Mesothelial cell of epicardium (in vitro differentiated cells): ENCODE measurements at places on chromosomes 11 and 22. TPM values are rescaled to one million over a fixed set of nuclear protein-coding genes. Genes with fewer than 3 reads are reported as not detected.

TMEM25 gene
- total RNA-seq = 46.1 to 48.0 TPM (median 46.7 TPM) in 3 replicates

SLC22A12 gene
- not detected in 3 replicates for total RNA-seq

KCNQ1 gene
- 6.9 to 8.5 TPM (median 8.4 TPM) in 3 replicates for total RNA-seq

PSMA1 gene
- 129 to 141 TPM (median 133 TPM) in 3 replicates for total RNA-seq

DNA sequence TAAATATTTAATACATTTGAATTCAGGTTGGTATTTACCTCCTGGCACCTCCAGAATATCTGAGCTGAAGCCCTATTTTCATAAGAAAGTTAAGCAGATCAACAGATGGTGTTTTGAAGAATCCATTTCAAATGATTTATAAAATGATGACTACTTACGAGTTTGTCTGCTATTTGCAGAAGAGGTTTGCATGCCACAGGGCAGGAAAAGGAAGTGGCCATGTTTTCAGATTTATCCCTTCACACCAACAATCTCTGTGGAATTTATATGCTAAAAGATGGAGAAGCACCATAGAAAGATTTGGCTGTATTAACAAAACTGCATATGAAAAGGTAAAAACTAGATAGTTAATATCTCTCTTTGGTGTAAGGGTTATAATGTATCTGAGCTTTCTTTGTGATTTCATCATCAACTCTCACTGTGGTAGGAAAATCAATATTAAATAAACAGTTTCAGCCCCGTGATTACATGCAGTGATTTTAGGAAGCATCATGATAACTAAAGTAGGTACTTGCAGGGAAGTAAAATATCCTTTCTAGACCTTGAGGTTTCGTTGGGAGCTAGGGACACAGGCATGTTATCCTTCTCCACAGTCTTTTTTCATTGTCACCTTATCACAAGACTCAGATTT, 2.6 kb downstream of the BMAL1 start:
- H3K27ac ChIP-seq = no peak overlapping the region
- no peak for DNase-seq
- H3K4me3 ChIP-seq = no peak overlapping the region
- peaks cover 77% of the 10 kb centered on the region for H3K27me3 ChIP-seq
- H3K36me3 ChIP-seq = no peaks in the 10 kb centered on the region

DNA sequence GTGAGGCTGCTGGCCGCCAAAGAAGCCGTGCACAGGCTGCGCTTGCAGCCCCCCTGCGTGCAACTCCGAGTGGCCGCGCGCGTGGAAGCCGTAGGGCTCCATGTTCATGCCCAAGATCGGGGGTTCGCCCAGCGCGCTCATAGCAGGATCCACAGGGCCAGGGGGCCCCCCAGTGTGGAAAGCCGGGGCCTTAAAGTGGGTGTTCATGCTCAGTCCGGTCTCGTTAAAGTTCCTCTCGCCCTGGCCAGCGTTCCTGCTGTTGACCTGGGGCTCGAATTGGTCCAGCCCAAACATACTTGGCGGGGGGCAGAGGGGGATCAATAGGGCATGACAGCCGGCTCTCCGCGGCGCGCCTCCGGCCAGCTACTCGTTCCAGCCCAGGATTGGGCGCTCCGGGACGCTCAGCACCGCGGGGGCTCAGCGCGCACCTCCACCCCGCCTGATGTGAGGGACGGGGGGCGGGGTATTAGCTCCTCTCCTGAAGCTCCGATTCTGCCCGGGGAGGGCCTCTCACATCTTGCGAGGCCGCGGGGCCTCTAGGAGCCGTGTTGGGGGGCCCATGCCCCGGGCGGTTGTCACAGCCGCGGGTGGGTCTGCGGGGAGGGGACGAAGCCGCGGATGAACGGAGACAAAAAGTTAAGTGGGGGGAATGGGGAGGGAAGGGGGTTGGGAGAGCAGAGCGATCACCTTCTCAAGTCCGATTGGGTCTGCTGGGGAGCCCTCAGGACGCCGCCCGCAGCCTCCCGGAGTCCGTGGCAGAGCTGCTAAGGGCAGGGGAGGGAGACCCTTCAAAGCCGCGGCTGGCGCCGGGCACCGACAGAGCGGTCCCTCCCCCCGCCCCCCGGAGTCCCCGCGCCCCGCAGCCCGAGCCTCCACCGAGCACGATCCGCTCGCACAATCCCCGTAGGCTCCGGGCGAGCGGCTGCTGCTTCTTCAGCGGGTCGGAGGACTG, 1.0 kb downstream of the MN1 start:
- H3K36me3 ChIP-seq = peaks cover 14% of the 10 kb centered on the region
- peak overlapping the region; percentile 82 for H3K4me3 ChIP-seq
- peak; percentile 46 for DNase-seq
- peaks cover 48% of the 10 kb centered on the region for H3K4me1 ChIP-seq
- no peak overlapping the region for H3K27ac ChIP-seq

DNA sequence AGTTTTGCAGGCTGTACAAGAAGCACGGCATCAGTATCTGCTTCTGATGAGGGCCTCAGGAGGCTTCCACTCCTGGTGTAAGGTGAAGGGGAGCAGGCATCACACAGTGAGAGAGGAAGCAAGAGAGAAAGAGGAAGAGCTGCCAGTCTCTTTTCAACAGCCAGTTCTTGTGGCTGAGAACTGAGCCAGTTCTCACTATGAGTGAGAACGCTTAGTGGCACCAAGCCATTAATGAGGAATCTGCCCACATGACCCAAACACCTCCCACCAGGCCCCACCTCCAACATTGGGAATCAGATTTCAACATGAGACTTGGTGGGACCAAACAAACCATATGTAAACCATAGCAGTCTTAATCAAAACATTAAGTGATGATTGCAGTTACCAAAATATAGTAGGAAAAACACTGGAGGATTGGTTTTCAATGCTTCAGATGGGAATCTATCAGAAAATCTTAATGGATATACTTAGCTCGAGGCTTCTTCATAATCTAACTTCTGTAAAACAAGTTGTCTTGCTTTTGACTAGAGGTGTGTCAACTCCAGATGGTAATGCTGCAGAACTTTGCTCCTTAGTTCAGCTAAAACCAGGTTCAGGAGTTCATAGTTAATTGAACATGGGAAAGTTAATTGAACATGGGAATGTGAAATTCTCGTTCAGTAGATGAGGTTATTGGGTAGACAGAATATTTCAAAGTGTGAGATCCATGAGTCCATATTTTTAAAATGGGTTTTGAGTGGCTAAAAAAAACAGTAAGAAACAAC, 12.2 kb downstream of the FAR1 start:
- H3K36me3 ChIP-seq = no peaks in the 10 kb centered on the region
- H3K4me1 ChIP-seq = peaks cover 13% of the 10 kb centered on the region
- no peak overlapping the region for H3K4me3 ChIP-seq
- H3K27ac ChIP-seq = no peak overlapping the region
- H3K27me3 ChIP-seq = no peaks in the 10 kb centered on the region

GRCh38 chr11:71086687-71087258, 165.6 kb downstream of the SHANK2 start:
- H3K4me1 ChIP-seq = no peaks in the 10 kb centered on the region
- DNase-seq = peak; percentile 58
- no peak overlapping the region for H3K4me3 ChIP-seq
- no peaks in the 10 kb centered on the region for H3K36me3 ChIP-seq
- no peak overlapping the region for H3K27ac ChIP-seq
- no peaks in the 10 kb centered on the region for H3K27me3 ChIP-seq

DNA sequence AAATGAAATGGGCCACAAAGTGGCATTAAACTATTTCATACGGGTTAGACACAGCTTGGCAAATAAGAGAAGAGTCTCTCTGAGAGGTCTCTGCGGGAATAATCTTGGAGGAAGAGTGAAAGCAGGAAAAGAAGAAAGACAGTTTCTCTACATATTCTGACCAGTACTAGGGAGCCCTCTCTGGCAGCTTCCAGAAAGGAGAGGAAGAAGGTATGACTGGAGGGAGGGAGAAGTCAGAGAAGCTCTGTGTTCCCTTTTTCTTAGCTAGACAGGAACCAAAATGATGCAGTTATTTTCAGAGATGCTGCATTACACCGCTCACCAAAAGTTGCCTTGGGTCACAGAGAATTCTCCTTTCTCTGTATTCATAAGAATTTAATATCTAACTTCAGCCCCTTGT, 382.1 kb downstream of the KCNA4 start:
- H3K36me3 ChIP-seq = peaks cover 2% of the 10 kb centered on the region
- no peak overlapping the region for H3K4me3 ChIP-seq
- no peak overlapping the region for H3K27ac ChIP-seq
- peaks cover 27% of the 10 kb centered on the region for H3K4me1 ChIP-seq
- H3K27me3 ChIP-seq = no peaks in the 10 kb centered on the region

GRCh38 chr22:21889251-21889990, 22.0 kb upstream of the MAPK1 start:
- no peak for DNase-seq
- no peak overlapping the region for H3K27ac ChIP-seq
- no peaks in the 10 kb centered on the region for H3K4me1 ChIP-seq

DNA sequence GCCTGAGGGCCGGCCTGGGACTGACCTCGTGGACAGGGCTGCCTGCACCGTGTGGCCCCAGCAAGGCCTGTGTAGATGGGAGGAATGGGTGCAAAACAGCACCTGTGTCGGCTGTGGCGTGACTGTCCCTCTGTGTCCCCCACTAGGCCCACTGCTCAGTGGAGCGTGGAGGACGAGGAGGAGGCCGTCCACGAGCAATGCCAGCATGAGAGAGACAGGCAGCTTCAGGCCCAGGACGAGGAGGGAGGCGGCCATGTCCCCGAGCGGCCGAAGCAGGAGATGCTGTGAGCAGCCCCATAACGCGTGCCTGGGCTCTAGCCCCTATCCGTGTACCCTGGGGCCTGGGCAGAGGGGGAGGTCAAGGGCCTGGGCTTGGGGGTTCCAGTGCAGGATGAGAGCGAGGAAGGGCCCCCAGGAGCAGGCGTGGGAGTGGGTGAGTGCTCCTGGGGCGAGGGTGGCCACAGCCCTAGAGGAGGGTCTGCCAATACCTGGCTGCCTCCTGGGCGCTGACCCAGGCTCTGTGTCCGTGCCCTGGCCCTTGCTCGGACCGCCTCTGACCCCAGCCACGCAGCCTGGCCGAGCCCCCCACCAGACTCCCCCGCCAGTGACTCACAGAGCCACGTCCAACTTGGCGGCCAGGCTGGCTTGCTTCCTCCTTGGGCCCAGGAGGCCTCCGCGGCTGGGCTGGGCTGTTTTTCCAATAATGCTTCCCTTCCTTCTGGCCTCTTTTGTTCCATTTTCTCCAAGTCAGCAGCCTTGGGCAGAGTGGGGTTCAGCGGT, 11.6 kb downstream of the PRR33 start:
- H3K4me1 ChIP-seq = peaks cover 25% of the 10 kb centered on the region
- no peaks in the 10 kb centered on the region for H3K27me3 ChIP-seq
- DNase-seq = peak; percentile 14

- DNase-seq = no peak
- no peak overlapping the region for H3K4me3 ChIP-seq
- H3K4me1 ChIP-seq = peaks cover 10% of the 10 kb centered on the region
- H3K27ac ChIP-seq = no peak overlapping the region
Measured at GRCh38 chr11:42849362-42849761, 462.4 kb upstream of the API5 start.

PKNOX2 gene
- 20.4 to 23.1 TPM (median 22.2 TPM) in 3 replicates for total RNA-seq

- DNase-seq = no peak
- H3K27me3 ChIP-seq = no peaks in the 10 kb centered on the region
- H3K27ac ChIP-seq = no peak overlapping the region
- H3K36me3 ChIP-seq = peaks cover 18% of the 10 kb centered on the region
- H3K4me3 ChIP-seq = no peak overlapping the region
- peaks cover 16% of the 10 kb centered on the region for H3K4me1 ChIP-seq
Measured at GRCh38 chr11:37533087-37533486, 935.1 kb upstream of the RAG2 start.

PELI3 gene
- 17.3 to 18.2 TPM (median 17.9 TPM) in 3 replicates for total RNA-seq

DNA sequence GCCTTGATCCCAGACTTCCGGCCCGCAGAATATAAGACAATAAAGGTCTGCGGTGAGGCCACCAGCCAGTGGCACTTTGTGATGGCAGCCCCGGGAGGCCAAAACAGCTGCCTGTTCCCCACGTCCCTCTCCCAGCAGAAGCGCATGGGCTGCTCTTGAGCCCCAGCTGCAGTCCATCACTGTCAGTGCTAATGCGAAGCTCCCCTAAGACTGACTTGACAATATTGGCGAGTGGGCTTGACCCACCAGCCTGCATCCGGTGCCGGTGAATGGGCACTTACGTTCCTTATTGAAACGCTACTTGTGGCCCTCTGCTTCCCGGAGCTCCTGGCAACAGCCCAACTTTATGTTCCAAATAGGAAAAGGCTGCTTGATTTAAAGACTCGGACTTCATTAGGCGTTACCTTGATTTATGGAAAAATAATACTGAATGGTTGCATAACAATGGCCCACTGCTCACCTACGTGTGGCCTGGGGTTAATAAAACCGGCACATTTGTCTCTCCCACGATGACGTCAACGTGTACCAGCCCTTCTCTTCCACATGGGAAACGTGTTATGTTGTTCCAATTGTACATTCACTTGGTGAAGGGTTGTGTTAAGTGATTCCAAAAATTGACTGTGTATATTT, 93.4 kb upstream of the SEPTIN5 start:
- H3K4me1 ChIP-seq = peaks cover 20% of the 10 kb centered on the region
- H3K27me3 ChIP-seq = peaks cover 6% of the 10 kb centered on the region
- no peak overlapping the region for H3K4me3 ChIP-seq
- no peak for DNase-seq
